ENCODE measurements at places on chromosomes 16 and 17. TPM values are rescaled to one million over a fixed set of nuclear protein-coding genes. Genes with fewer than 3 reads are reported as not detected.

Gene SYNRG
- polyA plus RNA-seq, result 5.0 TPM

Gene TSNAXIP1
- 1.2 TPM for polyA plus RNA-seq

GRCh38 chr16:57813466-57813865 is 11.2 kb upstream of the KIFC3 start:
- H3K36me3 ChIP-seq, result no peaks in the 10 kb centered on the region
- H3K4me3 ChIP-seq, result no peak overlapping the region
- H3K27ac ChIP-seq, result no peak overlapping the region
- no peak for DNase-seq

GRCh38 chr17:11330826-11331225 is 89.8 kb downstream of the SHISA6 start:
- H3K4me3 ChIP-seq, result no peak overlapping the region
- H3K36me3 ChIP-seq, result no peaks in the 10 kb centered on the region
- H3K4me1 ChIP-seq, result no peaks in the 10 kb centered on the region
- no peak for DNase-seq
- no peak overlapping the region for H3K27ac ChIP-seq

Gene EPN3
- polyA plus RNA-seq, result 40.6 TPM

Gene WRAP53
- 12.6 TPM for polyA plus RNA-seq

DNA sequence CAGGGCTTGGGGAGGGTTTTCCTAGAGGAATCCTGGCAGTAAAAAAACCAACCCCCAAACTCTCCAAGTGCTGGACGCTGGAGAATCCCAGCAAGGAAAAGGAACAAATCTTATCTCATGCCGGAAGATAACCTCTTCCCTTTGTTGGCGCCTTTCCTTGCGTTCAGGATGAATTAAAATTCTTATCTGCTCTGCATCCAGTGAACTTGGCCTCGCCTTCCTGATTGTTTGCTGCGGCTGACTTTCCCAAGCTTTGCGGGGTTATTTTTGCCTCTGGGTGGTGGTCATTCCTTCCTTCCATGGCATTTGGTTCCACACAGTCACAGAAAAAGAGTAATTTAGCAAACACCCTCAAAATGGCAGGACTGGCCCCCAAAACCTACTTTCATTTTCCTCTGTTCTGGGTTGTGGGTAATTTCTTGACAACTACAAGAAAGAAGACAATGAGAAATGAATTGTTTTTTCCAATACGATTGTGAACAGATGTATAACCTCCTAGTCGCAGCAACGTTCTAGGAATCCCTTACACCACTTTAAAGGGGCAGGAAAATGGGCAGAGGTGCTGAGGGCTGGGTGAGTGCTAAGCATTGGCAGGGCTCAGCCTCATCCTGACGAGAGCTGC is 77.8 kb downstream of the MRC2 start:
- DNase-seq, result peak; percentile 61
- H3K27ac ChIP-seq, result peak overlapping the region; percentile 84
- no peaks in the 10 kb centered on the region for H3K27me3 ChIP-seq
- H3K4me1 ChIP-seq, result peaks cover 34% of the 10 kb centered on the region
- no peak overlapping the region for H3K4me3 ChIP-seq

- no peak for DNase-seq
- H3K4me1 ChIP-seq, result no peaks in the 10 kb centered on the region
- no peak overlapping the region for H3K27ac ChIP-seq
- H3K36me3 ChIP-seq, result no peaks in the 10 kb centered on the region
- no peak overlapping the region for H3K4me3 ChIP-seq
Measured at GRCh38 chr16:50881331-50881830, 139.5 kb downstream of the CYLD start.

DNA sequence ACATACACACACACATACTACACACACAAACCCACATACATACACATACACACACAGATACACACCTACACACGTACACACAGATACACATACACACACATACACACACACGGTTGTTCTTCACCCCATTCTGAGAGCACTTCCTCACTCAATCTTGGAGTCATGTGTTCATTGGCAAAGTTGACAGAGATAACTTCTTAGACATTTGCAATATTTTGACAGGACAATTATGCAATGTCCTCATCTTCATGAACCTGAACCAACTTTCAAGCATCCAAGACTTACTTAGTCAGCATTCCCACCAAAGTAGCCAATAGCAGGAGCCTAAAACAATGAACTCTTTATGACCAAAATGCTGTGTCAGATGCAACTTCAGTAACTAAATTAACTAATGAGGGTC is 77.1 kb upstream of the DNAH17 start:
- H3K27ac ChIP-seq, result no peak overlapping the region
- H3K36me3 ChIP-seq, result no peaks in the 10 kb centered on the region
- no peak overlapping the region for H3K4me3 ChIP-seq
- no peak for DNase-seq
- peaks cover 8% of the 10 kb centered on the region for H3K27me3 ChIP-seq
- no peaks in the 10 kb centered on the region for H3K4me1 ChIP-seq

DNA sequence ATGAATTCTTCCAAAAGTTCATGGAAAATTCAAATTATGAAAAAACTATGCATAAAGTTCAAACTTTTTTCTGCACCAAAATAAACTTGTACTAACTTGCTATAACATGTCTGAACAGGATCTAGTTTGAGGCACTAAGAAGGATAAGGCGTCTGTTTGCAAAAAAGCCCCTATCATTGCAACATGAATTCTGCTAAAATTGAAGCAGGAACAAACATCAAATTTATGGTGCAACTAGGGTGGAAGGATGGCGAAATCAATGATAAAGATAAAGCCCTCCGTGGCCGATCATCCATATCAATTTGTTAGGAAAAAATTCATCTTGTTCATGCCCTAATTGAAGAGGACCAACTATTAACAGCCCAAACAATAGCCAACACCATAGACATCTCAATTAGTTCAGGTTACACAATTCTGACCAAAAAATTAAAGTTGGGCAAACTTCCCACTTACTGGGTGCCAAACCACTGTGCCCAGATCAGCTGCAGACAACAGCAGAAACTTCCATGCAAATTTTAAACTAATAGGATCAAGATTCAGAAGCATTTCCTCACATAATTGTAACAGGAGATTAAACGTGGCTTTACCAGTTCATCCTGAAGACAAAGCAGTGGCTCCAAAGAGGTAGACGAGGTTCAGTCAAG is 12.9 kb downstream of the IL21R start:
- no peaks in the 10 kb centered on the region for H3K27me3 ChIP-seq
- H3K36me3 ChIP-seq, result no peaks in the 10 kb centered on the region
- no peak for DNase-seq
- no peaks in the 10 kb centered on the region for H3K4me1 ChIP-seq
- no peak overlapping the region for H3K27ac ChIP-seq

Gene TNFRSF12A
- 20.3 TPM for polyA plus RNA-seq

Gene UTS2R
- polyA plus RNA-seq, result not detected

DNA sequence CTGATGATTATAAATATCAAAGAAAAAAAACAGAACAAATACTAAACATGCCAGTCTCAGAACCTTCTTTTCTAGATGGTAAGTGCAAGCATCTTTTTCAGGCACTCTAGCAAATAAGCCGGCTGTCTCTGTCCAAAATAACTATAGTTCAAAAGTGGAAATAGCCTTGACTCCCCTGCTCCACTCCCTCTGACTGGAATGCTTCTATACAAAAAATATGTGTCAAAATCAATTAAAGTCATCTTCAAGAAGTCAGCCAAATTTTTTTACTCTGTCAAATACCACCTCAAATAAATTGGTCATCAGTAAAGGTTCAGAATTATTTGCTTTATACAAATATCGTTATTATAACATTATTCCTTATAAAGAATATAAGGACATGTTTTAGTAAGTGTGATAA is 83.6 kb downstream of the CACNG1 start:
- DNase-seq, result no peak
- peaks cover 27% of the 10 kb centered on the region for H3K36me3 ChIP-seq
- H3K4me1 ChIP-seq, result no peaks in the 10 kb centered on the region
- H3K4me3 ChIP-seq, result no peak overlapping the region

Gene ADORA2B
- polyA plus RNA-seq, result 6.3 TPM

Gene RNF157
- 4.1 TPM for polyA plus RNA-seq

- H3K36me3 ChIP-seq, result no peaks in the 10 kb centered on the region
- DNase-seq, result peak; percentile 83
- H3K4me3 ChIP-seq, result peak within 1 kb of the TSS; percentile 55
- peak within 1 kb of the TSS; percentile 85 for H3K27ac ChIP-seq
- peaks cover 32% of the 10 kb centered on the region for H3K4me1 ChIP-seq
- H3K27me3 ChIP-seq, result peaks cover 65% of the 10 kb centered on the region
Measured at GRCh38 chr16:3036726-3037315, at the start of gene BICDL2. BICDL2 (minus strand) TSS chr16:3036944; CDS start chr16:3035496, 1,448 bp downstream.

GRCh38 chr17:73465953-73466230 is 154.1 kb upstream of the CDC42EP4 start:
- no peak for DNase-seq
- H3K4me3 ChIP-seq, result no peak overlapping the region
- H3K27me3 ChIP-seq, result no peaks in the 10 kb centered on the region
- H3K4me1 ChIP-seq, result no peaks in the 10 kb centered on the region
- H3K27ac ChIP-seq, result no peak overlapping the region
- H3K36me3 ChIP-seq, result no peaks in the 10 kb centered on the region

Gene ZP2
- not detected for polyA plus RNA-seq

Gene CD300LF
- polyA plus RNA-seq, result 0.95 TPM

Gene LGALS9
- polyA plus RNA-seq, result 341 TPM

Gene ABCA9
- 1.7 TPM for polyA plus RNA-seq

Gene ESRP2
- polyA plus RNA-seq, result 21.5 TPM

Gene EXOC3L1
- polyA plus RNA-seq, result 3.9 TPM

Gene UNC45B
- 0.06 TPM for polyA plus RNA-seq

- peak overlapping the region; percentile 93 for H3K4me3 ChIP-seq
- no peaks in the 10 kb centered on the region for H3K27me3 ChIP-seq
- H3K36me3 ChIP-seq, result no peaks in the 10 kb centered on the region
- peak overlapping the region; percentile 99 for H3K27ac ChIP-seq
Measured at GRCh38 chr16:71895679-71896365, 491 bp downstream of the IST1 start.

Gene RSKR
- 2.3 TPM for polyA plus RNA-seq

DNA sequence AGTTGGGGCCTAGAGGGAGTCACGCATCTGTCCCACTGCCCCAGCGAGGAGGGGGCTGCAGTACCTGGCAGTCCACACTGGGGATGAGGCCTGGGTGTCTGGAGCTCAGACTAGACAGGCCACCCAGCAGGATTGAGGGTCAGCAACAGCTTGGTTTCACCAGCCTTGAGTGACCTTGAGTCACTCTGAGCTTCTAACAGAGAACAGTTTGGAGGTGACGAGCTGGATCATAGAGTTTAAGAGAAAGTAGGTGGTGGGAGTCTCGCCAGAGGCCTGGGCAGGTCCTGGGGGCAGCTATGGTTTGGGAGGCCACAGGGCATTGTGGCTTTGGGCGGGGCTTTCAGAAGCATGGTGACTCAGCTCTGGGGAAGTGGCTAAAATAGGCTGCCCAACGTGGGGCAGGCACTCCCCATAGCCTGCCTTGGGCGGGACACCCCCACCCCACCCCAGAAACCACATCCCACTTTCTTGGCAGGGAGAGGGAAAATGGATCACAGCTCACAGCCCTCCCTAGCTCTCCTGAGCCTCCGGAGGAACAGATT is 20.5 kb downstream of the CDC42EP4 start:
- peak; percentile 81 for DNase-seq
- peaks cover 98% of the 10 kb centered on the region for H3K4me1 ChIP-seq
- peak overlapping the region; percentile 95 for H3K27ac ChIP-seq
- no peaks in the 10 kb centered on the region for H3K27me3 ChIP-seq

DNA sequence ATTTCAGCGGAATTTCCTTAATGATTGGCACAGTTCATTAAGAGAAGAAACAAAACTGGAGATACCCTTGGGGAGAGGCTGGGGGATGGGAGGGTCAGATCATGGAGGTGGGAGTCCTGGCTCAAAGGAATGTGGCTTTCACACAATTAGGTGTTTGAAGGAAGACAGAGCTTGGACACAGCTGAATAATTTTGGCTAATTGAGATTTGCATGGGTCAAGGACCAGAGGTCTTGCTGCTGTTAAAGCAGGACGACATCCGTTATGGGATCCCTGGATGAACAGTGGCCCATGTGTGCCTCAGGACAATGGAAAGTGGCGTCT is 160.3 kb downstream of the HS3ST3B1 start:
- no peaks in the 10 kb centered on the region for H3K27me3 ChIP-seq
- H3K4me1 ChIP-seq, result peaks cover 5% of the 10 kb centered on the region
- no peak overlapping the region for H3K4me3 ChIP-seq
- DNase-seq, result no peak
- no peak overlapping the region for H3K27ac ChIP-seq
- H3K36me3 ChIP-seq, result no peaks in the 10 kb centered on the region

- peaks cover 7% of the 10 kb centered on the region for H3K4me1 ChIP-seq
- H3K36me3 ChIP-seq, result no peaks in the 10 kb centered on the region
- peak overlapping the region; percentile 35 for H3K27ac ChIP-seq
- DNase-seq, result no peak
- no peaks in the 10 kb centered on the region for H3K27me3 ChIP-seq
Measured at GRCh38 chr17:10171122-10171571, 27.3 kb downstream of the GAS7 start.

Gene HYDIN
- polyA plus RNA-seq, result 0.31 TPM

GRCh38 chr16:104355-104754 is 26.3 kb downstream of the MPG start:
- H3K4me1 ChIP-seq, result no peaks in the 10 kb centered on the region
- no peak overlapping the region for H3K27ac ChIP-seq
- no peak for DNase-seq
- peaks cover 9% of the 10 kb centered on the region for H3K36me3 ChIP-seq
- H3K4me3 ChIP-seq, result no peak overlapping the region

Gene CLEC3A
- polyA plus RNA-seq, result not detected

GRCh38 chr17:74295625-74296547 is 21.9 kb downstream of the DNAI2 start:
- H3K4me1 ChIP-seq, result no peaks in the 10 kb centered on the region
- no peaks in the 10 kb centered on the region for H3K36me3 ChIP-seq
- H3K4me3 ChIP-seq, result no peak overlapping the region

DNA sequence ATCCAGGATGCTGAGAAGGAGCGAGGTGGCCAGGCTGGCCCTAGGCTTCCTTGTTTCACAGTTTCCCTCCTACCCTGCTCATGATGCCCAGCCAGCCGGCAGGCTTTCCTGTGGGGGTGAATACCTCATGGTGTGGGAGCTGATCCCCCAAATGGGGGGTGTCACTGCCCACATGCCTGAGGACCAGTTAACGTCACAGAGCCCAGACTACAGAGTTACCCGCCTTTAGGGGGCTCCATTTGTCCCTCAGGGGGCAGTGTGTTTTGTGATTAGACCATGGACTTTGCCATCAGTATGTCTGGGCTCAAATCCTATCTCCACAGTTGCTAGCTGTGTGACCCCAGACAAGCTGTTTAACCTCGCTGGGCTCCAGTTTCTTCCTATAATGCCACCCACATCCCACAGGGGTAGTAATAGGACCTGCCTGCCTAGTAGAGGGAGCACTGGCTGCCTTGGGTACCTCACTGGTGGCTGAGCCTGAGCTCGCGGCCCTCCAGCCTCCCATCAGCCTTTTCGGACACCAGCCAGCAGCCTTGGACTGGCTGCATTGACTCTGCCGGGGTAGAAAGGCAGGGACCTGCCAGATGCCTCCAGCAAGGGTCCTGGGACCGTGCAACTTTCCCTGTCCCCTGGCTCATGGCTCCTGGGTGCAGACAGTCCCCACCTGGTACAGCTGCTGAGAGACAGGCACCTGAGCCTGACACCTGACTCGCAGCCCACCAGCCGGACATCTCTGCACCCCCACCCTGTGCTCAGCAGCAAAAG is 87.5 kb upstream of the GSE1 start:
- no peak for DNase-seq
- no peak overlapping the region for H3K4me3 ChIP-seq
- H3K4me1 ChIP-seq, result peaks cover 39% of the 10 kb centered on the region
- H3K36me3 ChIP-seq, result no peaks in the 10 kb centered on the region
- H3K27ac ChIP-seq, result no peak overlapping the region

Gene COG4
- polyA plus RNA-seq, result 30.3 TPM

- peaks cover 8% of the 10 kb centered on the region for H3K4me1 ChIP-seq
- no peak overlapping the region for H3K27ac ChIP-seq
- DNase-seq, result no peak
Measured at GRCh38 chr17:77248216-77249114, 107.7 kb downstream of the SEC14L1 start.

Gene ZNF594
- polyA plus RNA-seq, result not detected
